ENCODE measurements at places on chromosomes 11 and 22.

- no peak for DNase-seq
These were observed 58.1 kb downstream of the OSBP2 start for GRCh38 chr22:30752771-30753170.

DNA sequence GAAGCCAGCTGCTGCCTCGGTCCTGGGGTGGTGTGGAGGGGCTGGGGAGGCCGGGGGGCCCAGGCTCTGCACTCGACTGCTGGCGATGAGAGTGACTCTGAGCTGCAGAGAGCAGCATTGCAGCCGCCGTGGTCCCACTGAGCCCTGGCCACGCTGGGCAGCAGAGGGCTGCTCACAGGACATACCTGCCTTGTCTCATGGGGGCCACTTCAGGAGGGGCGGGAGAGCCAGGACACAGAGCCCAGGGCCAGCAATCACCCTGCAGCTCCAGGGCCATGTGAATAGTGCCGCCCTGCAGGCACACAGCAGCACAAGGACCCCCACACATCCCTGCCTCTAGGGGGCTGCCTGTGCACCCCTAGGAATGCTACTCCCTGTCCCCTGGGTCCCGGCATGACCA is 147.0 kb downstream of the CRYBB2 start:
- DNase-seq = no peak

- no peak for DNase-seq
These were observed 20.0 kb upstream of the TALDO1 start for GRCh38 chr11:727281-727701.

DNA sequence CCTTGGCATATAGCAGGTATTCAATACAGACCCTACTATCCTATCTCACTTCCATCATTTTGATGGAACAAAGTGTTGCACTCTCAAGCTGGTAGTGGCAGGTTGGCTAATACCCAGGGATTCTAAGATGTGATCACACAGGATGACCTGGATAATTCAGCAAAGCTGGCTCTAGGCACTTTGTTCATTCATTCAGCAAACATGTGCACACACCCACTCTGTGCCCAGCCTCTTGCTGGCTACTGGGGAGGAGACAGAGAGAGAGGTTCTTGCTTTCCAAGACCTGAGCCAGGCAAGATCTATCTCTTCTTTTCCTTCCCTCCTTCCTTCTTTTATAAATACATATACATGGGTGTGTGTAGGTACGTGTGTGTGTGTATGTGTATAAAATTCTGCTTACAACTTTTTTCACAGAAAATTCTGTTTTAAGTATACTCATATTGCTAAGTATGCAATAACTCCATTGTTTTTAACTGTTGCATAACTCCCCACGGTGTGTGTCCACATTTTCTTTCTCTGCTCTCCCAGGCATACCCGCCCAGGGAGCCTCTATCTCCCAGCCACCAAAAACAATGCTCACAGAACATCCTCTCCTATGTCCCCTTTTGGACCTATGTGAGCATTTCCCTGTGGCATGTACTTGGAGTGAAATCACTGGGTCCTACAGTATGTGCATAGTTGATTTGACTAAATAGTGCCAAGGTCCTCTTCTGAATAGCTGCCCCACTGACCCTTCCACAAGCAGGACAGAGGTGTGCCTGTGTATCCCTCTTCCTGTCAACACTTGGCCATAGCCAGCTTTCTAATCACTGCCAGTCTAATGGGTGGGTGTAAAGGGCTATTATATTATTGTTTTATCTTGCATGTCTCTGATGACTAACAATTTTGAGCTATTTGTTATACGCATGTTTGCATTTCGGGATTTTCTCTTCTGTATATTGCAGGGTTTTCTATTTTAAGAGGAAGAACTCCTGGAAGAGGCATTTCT is 27.5 kb downstream of the CLPB start:
- DNase-seq = no peak

DNA sequence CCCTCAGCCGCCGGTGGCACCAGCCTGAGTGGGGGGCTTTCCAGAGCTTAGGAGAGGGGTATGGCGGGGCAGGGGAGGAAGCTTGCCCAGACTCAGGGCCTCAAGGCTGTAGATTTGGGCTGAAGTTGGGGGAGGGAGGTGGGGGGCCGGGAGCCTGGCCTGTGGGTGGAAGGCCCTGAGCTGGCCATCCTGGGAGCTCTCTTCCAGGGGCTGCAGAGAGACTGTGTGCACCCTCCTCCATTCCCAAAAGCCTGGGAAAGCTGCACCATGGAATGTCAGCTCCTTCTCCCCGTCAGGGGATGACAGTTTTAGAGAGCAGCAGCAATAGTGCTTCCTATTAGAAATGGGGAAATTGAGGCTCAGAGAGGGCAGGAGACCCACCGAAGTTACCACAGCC is 1.0 kb downstream of the SYT12 start:
- no peak for DNase-seq

- DNase-seq = no peak
These were observed 85.5 kb downstream of the DGCR2 start for GRCh38 chr22:19036523-19037273.
